Inflammatory macrophage treated with lipopolysaccharide for 1 hour (primary cell): ENCODE measurements at places on chromosomes 3 and 15.

DNA sequence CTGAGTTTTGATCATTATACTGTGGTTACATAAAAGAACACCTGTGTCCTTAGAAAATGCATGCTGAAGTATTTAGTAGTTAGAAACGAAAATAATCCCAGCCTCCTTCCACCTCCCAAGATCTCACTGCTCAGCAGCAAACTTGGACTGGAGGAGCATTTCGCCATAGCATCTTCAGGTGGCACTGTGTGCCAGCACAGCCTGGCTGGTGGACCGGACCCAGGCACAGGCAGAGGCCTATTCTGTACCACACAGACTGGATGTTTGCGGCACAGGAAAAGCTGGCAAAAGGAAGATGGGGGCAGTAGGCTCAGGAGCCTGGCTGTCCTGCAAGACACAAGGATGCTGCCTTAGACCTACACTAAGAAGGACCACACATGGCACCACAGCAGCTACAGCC lies 10.2 kb downstream of the STIMATE start:
- DNase-seq, result no peak

DNA sequence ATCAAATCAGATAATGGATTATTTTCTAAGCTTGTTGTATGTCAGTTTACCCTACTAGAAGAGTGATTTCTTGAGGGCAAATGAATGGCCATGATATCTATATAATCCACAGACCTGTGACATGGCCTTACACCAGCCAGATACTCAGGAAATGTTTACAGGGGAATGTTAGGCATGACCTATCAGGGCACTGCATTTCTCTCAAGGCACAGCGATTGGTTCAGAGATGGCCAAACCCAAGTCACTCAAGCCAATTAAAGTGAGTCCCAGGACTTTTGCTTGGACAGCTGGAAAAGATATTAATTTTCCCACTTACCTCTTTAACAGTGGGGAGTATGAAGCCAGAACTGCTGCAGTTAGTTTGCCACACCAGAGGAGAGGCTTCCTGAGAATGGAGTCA lies 28.7 kb upstream of the GATA2 start:
- DNase-seq, result no peak

GRCh38 chr3:196563721-196564225 lies 4.6 kb downstream of the WDR53 start:
- no peak for DNase-seq

DNA sequence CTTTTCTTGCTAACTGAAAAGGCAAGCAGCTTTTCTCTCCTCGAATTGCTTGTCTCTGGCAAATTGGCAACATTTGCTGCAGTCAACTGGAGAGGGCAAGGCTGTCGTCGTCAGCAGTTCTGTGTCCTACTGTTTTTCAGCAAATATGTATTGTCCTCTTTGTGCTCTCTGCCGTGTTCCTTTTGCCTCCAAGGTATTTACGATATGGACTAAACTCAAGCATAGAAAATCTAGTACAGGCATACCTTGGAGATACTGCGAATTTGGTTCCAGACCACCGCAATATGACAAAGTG lies 558 bp upstream of the SLC30A4 start:
- no peak for DNase-seq
